Activated T-helper 2 cell treated with anti-CD3 and anti-CD28 coated beads, Interferon-gamma antibody, Interleukin-2, Interleukin-4, amounts not matched to agents 10 μg/mL and 5 μg/mL and 100 μg/mL, durations not matched to agents 14 hours and 24 hours and 36 hours (primary cell): ENCODE measurements at places on chromosomes 3 and 15.

DNA sequence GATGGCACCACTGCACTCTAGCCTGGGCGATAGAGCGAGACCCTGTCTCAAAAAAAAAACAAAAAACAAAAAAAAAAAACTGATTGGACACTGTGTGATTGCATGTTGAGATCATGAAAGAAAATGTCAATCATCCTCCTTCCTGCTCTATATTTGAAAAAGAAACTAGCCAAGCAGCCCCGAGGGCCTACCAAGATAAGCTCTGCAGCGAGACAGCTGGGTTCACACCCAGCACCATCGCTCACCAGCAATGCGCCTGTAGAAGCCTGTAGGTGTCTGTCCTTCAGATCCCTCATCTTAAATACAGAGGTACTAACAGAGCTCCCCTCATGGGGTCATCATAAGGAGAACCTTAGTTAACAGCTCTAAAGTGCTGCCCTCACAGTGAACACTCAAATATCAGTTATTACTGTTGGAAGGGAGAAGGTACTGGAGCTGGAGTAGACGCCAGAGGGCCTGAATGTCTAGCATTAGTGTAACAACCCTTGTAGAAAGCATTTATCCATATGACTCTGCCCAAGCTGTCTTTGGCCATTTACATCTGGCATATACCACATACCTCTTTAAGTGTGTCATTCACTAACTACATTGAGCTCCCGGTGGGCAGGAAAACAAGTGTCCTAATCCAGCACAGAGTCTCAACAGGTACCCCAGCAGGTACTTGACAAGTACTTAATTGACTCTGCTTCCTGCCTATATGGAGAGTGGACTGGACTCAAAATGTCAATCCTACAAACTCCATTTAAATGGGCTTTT is 22.9 kb downstream of the MYLK start:
- no peak for DNase-seq

- no peak for DNase-seq
These were observed 239.3 kb downstream of the VPS13C start for GRCh38 chr15:61820951-61821350.

- DNase-seq, result no peak
These were observed 4.2 kb downstream of the PTPN23 start for GRCh38 chr3:47385007-47385406.

DNA sequence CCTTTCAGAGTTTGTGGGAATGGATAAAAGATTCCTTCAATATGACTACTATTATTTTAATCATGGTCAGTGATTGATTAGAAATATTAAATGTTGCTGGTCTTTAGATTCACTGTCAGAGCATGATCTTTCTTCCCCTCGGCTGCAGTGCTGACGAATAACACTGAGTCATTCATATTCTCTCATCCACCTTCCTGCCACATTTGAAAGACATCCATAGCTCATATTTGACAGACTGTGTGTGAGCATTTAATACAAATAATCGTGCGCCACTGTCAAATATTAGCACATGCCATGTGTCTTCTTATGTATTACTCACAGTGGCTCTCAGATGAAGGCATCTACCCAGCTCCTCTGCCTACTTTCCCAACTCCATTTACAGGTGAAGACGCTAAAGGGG is 476.5 kb upstream of the TPRG1 start:
- no peak for DNase-seq

GRCh38 chr3:124619887-124620599 is 110.2 kb upstream of the UMPS start:
- no peak for DNase-seq

- no peak for DNase-seq
These were observed 25.4 kb downstream of the IFT80 start for GRCh38 chr3:160373655-160374054.

GRCh38 chr15:26620528-26621458 is 152.1 kb downstream of the GABRB3 start:
- DNase-seq, result no peak

DNA sequence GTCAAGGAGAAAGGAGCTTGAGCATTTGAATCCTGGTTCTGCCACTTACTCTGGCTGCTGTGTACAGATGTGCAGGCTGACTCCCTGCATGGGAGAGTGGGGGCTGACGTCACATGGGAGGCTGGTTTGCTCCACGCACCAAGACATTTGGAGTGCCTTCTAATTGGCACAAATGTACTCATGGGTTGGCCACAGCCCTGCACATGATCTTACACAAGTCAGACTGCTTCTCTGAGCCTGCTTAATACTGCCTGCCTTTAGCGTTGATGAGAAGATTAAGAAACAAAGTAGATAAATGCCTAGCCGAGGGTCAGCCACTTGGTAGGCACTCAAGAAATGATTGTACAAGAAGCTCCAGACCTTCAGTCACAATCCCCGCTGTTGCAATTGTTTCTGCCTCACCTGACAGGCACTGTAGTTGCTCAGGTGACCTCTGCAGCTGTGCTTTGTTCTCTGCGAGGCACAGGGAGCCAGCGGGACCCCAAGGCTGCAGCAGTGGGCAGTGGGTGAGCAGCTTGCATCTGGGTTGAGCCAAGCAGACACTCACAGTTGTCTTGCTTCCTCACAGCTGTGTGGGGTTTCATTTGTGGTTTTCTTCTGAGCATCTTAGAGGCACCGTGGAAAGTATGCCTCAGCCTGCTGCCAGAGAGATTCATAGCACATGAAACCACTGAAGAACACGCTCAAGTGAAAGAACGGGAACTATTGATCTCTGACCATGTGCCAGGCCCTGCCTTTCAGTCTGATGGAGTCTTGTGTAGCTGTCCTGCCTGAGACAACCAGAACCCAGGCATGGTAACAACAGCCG is 33.1 kb downstream of the GRK7 start:
- DNase-seq, result peak; percentile 74

- no peak for DNase-seq
These were observed 191.1 kb downstream of the WNT5A start for GRCh38 chr3:55296030-55296429.

GRCh38 chr3:35383719-35384555 is 255.4 kb upstream of the ARPP21 start:
- DNase-seq, result no peak

DNA sequence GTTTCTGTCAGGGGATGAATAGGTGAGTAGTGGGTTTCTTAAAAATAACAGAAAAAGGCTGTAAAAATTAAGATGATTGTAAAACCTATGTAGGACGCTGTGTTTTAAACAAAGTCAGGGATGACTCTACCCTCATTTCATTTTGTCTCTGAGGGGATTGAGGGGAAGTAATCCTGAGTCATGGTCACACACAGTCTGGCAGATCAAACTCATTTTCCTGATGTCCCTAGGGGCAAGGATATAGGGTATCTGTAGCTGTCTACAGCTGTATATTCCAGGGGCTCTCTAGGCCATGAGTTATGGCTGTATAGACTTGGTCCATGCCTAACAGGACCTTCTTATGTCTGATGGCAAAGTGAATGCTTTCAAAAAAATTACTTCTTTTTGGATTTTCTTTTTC is 421.1 kb downstream of the PDCD6IP start:
- no peak for DNase-seq

GRCh38 chr3:48747015-48747615 is 30.1 kb upstream of the IP6K2 start:
- no peak for DNase-seq

DNA sequence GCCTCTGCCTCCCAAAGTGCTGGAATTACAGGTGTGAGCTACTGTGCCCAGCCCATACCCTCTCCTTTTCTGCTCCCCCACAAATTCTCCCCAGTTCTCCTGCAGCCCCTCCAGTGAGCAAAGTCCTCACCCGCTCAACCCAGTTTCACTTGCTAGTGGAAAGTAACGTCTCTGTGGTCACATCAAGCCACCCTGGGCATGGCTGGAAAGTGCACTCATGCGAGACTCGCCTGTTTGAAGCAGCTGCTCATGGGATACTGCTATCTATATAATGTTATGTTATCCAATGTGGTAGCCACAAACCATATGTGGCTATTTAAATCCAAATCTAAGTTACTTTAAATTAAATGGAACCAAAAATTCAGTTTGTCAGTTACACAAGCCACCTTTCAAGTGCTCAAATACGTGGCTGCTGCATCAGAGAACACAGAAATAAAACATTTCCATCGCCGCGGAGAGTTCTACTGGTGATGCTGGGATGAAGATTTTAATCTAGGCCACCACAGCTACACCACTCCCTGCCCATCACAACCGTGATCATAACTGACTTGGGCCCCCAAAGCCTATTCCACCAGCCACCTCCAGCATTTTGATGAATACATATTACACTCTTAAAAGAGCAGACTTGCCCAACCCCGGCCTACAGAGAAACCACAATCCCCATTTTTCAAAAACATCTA is 119.4 kb downstream of the LIPC start:
- peak; percentile 31 for DNase-seq

- DNase-seq, result no peak
These were observed 106.7 kb upstream of the SNRPN start for GRCh38 chr15:24848050-24848449.

DNA sequence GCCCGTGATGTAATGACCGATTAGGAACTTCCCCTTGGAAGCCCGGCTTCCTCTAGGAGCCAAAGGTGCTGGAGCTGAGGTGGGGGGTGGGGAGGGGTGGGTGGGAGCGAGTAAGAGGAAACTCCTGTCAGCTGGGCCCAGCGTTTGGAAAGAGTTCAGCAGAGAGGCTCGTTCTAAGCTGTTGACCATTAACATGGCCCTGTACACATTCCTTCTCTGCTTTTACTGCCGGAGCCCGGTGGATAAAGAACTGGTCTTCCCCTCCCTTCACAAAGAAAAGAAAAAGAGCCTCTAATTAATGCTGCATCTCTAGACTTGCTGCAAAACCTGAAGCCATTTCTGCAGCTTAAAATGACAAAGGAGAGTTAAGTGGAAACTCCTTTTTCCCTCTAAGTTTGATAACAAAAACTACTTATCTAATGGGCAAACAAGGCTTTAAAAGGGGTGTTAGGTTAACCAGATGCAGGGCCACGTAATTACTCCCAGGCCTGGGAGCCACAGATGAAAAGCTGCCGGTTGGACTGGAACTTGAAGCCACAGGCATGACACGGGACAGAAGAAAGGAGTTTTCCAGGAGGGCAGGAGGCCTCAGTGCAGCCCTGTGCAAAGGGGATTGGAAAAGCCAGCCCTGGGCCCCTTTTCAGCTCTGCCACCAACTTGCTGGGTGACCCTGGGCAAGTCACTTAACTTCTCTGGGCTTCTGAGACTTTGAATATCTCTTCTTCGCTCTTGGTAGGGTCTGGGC is 71.3 kb downstream of the SMAD6 start:
- no peak for DNase-seq

GRCh38 chr3:74787011-74787410 is 172.6 kb upstream of the CNTN3 start:
- no peak for DNase-seq

DNA sequence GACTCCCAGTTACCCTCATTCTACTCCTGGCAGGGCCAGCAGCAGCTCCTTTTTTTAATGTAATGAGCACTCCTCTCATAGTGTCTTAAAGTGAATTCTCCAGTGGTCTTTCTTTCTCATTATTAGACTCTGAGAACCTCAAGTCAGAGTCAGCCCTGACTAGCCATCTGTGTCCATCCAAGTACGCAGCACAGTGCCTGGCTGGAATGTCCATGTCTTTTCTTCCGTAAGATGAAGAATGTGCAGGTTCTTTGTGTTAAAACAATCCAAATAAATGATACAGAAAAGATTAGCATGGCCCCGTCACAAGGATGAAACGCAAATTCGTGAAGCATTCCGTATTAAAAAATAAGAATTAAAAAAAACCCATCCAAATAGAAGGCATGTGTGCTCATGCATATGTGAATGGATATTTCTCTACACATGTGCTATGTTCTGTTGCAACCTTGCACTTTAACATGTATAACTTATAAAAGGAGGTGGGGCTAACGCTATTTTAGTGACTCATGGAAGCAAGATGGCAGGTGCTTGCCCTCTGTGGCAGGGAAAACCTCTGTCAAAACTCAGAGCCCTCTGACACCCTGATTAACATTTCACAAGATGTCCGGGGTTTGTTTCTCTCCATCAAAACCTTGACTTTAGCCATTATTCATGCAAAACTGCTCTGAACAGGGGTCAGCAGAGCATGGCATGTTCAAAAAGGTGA is 170.7 kb upstream of the TOPAZ1 start:
- no peak for DNase-seq

DNA sequence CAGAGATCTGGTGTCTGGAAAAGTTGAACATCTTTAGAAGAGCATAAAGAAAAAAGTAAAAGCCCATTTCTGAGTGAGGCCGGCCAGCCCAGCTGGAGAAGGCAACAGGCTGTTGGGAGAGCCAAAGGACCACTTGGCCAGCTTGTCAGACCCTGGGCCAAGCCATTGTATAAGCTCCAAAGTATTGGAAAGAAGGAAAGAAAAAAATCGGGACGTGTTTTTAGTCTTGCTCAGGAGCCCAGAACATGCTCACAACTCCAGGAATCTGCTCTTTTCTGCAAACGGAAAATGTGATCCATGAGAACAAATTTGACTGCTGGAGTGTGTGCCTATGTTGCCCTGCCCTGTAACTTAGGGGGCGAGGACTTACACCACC is 10.4 kb upstream of the CLPX start:
- DNase-seq, result no peak

DNA sequence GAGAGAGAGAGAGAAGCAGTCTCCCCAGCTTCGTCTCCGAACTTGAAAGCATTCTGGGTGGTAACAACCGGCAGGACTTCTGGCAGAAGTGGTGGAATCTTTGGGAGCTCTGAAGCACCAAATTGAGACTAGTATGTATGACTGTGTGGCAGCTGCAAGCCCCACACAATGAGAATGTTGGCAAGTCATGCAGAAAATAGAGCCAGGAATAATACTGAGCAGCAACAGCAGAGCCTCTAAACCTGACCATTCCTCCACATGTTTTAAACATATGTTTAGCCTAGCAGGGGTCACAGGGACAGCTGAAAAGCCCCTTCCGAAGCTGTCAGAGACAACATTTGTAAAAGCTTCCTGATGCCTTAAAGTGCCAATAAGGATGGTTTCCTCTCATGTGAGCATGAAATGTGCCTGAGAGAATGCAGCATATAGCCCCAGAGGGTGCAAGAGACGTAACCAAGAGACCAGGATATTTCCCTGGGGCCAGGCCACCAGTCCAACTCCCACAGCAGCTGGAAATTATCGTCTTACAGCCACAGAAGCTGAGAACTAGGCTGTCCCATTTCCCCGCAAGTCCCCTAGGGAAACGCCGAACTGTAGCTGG is 178.6 kb upstream of the CCDC54 start:
- DNase-seq, result no peak

DNA sequence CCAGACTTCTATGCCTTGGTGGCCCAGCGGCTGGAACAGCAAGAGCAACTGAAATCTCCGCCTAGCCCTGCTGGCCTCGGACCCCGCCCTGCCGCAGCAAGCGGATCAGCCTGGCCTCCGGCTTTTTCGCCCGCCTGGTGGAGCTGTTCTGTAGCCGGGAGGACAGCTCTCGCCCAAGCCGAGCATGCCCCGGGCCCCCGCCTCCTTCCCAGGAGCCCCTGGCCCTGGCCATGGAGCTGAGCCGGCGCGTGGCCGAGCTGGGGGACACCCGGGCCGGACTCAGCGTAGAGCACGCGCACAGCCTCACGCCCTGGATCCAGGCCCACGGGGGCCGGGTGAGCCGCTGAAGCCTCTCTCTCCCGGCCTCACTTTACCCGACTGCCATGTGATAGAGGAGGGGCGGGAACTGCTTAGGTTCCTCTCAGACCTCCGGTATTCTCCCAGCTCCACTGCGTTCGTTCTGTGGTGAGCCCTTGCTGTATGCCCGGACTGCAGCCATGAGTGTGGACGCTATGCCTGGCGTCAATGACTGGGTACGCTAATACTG is 24.1 kb upstream of the MRPL3 start:
- DNase-seq, result no peak

GRCh38 chr15:90617668-90618097 is 88.0 kb downstream of the CRTC3 start:
- no peak for DNase-seq
